ENCODE measurements at places on chromosomes 5 and 9.

DNA sequence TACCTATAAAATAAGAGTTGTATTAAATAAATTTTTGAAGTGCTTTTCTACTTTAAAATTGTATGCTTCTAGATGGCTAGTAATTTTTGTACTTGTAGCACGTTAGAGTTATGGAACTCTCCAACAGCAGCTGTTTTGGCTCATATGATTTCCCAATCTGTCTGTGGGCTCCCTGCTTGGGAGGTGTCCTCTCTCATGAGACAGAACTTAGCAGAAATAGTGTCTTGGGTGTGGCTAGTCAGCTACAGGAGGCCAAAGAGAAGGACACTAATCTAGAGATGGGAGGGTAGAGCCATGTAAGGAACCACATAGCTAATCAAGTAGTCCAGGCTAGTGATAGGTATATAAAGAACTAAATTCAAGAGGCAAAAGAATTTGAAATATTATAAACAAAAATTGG lies 78.4 kb upstream of the DAB2 start:
- no peak for DNase-seq

GRCh38 chr9:4061717-4062116 lies 238.2 kb downstream of the GLIS3 start:
- DNase-seq = no peak

DNA sequence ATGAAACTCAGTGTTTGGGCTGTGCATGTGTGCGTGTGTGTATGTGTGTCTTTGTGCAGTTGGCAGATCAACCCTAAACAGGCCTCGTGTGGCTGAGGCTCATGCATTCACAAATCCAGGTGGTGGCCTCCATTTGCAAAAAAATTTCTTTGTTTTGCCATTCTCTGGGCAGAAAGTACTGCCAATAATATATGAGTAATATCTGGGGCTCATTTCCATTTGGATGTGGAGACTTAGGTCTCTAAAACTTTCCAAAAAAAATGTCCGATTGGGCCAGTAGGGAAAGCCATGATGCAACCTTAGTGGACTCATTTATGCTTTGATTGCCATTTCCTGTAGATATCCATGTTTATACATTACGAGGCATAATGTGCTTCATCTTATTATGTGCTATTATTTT lies 77.9 kb upstream of the RPS23 start:
- no peak for DNase-seq

- no peak for DNase-seq
Measured at GRCh38 chr9:116450378-116451139, 236.5 kb upstream of the TRIM32 start.

- no peak for DNase-seq
Measured at GRCh38 chr9:23361096-23361495, 464.9 kb downstream of the ELAVL2 start.

GRCh38 chr9:20117986-20118385 lies 329.1 kb upstream of the SLC24A2 start:
- DNase-seq = no peak

DNA sequence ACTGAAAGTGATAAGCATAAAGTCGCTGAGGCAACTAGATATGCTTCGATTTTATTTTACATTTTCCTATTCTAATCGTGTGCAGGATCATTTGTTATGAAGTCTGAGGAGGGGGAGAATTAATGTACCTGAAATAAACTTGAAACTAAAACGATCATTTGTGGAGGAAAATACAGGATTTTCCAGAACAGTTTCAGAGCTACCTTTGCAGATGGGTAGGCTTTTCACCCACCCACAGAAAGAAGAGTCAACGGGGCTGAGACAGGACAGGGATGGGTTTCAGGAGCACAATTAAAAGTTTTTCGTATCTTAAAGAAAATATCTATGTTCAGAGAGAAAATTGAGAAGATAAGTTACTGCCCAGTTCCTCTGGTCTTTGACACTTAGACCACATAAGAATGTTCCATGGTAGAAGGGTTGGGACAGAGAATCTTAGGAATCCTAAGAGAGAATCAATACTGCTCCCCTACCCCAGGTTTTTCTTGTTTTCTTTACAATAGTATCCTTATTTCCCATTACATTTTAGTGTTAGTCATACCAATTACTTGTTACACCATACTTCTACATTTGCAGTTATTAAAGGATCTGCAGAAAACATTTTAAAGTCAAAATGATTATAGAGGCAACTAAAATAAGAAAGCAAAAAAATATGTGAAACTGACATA lies 211.4 kb downstream of the DEPDC1B start:
- DNase-seq = no peak

DNA sequence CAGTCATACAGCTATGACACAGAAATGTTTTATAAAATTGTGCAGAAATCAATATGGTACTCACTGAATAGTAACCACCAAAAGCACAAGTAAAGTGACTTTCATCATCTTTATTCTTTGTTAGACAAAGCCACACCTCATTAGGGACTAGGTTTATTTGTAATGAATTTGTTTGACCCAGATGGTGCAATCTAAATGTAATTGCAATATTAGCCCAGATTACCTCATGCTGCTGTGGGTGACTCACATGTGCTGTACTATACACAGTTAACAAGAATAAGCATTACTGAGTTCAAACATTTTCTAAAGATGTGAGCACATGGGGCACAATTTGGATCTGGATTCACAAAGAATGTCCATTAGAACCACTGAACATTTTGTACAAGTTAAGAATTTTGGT lies 759.3 kb upstream of the TYRP1 start:
- no peak for DNase-seq

DNA sequence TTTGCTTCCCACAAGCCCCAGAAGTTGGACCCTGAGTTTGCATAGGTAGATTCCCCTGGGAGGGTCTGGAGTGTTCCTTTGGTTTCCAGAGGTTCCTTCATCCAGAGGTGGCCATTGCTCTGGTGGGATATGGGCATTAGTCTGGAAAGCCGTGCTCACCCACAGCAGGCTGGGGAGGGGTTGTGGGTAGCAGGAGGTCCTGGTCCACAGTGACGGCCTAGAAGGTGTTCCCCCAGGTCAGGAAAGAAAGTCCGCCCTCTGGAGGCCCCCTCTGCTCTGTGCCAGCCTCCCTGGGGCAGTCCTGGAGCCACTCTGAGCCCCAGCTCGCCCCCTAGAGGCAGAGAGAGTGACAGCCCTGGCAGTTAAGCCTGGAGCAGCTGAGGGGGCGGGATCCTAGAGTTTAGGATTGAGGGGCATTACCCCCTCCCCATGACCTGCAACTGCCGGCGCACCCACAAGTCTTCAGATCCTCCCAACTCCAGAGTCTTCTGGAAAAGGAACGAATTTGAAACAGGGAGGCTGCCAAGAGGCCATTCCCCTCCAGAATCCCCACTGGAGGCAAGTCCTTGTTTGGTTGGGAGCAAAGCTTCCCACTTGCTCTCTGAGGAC lies 36.8 kb downstream of the NDST1 start:
- peak; percentile 91 for DNase-seq

DNA sequence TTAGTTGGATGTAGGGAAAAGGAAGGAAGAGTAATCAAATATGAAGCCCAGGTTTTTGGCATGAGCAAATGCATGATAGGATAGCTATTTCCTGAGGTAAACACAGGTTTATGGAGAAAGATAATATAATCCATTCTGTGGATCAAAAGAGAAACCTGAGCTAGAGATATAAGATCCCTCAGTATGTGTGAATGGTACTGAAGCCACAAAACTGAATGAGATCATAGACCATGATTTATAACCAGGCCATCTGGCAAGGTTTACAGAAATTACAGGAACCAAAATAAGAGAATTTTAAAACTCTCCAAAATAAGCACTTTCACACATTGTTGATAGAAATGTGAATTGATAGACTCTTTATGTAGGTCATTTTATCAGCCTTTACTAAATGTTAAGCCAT lies 28.7 kb upstream of the ECM2 start:
- no peak for DNase-seq

- DNase-seq = no peak
Measured at GRCh38 chr5:107604146-107604910, 66.4 kb downstream of the EFNA5 start.

DNA sequence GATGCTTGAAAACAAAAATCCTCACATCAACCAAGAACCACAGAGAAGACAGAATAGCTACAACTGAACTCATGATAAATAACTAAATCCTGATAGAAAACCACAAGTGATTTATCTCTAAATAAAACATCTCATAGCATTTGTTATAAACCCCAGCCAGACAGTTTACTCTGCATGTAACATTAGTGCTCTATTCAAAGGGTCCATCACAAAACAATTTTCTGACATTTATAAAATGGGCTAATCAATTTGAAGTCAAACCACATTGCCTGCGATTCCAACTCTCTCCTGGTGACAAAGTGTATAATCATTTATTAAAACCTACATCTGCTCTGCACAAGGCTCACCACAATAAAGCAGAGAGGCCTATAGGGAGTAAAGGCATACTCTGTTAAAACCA lies 49.8 kb downstream of the UIMC1 start:
- DNase-seq = no peak

- DNase-seq = peak; percentile 77
Measured at GRCh38 chr9:114738581-114739316, 56.8 kb upstream of the TEX48 start.

DNA sequence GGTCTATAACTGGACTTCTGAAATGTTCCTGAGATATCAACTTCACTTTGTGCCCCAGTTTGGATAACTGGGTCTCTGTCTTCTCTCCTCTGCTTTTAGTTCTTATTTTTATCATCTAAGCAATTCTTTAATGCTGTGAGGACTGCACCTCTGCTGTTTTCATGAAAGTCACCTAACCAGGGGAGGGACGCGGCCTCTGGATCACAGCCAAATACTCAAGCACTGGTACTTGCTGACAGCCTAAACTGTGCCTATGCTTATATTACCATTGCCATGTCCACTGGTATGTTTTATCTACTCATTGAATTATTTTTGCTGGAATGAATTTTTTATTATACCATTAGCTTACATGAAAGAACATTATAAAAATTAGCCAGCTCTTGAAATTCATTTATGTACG lies 674.0 kb downstream of the DMRTA1 start:
- no peak for DNase-seq

DNA sequence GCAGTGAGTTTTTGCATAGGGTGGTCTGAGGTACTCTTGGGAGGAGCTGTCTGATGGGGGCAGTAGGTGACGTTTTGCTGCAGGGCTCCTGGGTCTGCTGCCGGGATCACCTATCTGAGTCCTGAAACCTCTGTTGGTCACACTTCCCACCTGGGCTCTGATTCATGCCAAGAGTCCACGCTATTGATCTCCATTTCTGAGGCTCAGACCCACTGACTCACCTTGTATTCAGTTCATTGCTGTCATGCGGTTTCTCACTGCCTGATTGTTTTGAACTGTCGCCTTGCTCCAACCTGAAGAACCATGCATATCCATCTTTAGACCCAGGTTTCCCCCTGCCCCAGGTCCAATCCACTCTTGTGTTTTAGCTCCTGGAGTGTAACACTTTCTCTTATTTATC lies 101.3 kb downstream of the NPR3 start:
- no peak for DNase-seq

DNA sequence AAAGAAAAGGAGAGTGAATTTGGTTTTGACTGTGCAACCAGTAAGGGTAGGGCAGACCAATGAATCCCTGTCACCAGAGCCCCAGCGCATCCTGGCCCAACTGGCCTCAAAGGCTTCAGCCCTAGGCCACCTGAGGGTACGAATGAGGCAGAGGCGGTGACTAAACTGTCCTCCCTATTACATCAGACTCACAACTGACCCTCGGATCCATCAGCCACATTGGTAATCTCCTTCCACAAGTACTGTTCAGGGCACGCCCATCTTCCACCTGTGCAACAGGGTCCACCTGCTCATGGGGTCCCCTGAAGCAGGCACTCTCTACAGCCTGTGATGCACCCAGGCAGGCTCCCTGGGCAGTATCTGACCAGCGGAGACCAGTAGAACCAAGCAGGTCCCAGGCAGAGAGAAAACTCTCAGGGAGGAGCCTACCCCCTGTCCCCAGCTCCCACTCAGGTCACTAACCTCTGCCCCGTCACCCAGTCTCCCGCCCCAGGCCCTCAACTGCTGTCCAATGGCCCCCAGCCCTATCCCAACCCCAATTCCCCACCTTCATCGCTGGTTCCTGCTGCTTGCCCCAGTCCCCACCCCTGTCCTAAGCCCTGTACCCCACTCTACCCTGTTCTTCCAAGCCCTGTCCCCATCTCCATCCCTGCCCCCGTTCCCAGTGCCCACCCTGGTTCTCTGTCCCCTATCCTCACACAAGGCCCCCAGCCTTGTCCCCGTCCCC lies 904 bp downstream of the EDF1 start:
- no peak for DNase-seq

DNA sequence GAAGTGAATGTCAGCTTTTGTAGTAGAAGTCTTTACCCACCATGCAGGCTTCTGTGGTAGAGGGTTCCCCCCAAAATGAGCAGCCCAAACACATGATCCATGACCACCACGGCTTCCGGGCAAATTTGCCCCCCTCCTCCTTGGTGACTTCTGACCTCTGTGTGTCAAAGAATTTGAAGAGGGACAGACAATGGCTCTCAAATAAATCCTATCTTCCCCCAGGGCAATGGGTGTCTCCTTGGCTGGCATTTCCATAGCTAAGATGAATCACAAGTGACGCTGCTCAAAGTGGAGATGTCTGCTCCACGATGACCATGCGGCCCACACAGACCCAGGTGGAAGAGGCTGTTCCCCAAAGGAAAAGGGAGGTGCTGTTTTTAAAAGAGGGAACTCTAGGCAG lies 30.2 kb upstream of the BOD1 start:
- no peak for DNase-seq

DNA sequence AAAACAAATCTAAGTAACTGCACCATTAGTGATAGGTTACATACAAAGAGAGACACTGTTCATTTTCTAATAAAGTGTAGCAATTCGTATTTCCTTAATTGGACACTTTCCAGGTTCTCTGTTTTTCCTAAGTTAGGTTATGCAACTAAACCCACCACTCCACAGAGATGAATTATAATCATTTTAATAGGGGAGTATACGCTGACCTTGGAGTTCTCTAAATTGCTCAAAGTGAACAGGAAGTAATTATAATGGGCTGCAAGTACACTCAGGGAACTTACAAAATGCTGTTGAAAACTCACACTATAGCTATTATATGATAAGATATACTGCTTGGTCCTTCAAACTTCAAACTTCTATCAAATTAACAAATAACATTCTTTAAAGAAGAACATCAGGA lies 18.2 kb upstream of the ADCY2 start:
- no peak for DNase-seq

- DNase-seq = no peak
Measured at GRCh38 chr5:84536797-84537196, 152.1 kb upstream of the EDIL3 start.

GRCh38 chr5:143153332-143154119 lies 250.0 kb downstream of the NR3C1 start:
- no peak for DNase-seq

DNA sequence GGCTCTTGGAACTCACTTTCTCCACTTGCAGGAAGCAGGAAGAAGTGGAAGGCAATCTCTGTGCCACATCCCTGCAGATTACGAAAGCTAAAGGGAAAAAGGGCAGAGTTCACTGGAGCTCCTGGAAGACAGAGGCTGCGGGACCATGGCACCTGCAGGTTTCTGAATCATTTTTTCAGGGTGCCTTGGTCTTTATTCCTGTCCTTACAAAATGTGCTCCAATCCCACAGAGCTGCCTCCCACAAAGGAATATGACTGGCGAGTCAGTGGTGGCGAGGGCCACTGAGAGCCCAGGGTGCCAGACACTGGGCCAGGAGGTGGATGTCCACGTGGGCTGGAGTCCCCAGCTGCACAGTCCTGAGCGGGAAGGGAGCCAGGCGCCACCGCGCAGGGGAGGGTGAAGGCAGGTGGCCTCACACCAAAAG lies 183.0 kb downstream of the FANCC start:
- no peak for DNase-seq

Measured in neural progenitor cell (in vitro differentiated cells).